ENCODE measurements at places on chromosomes 11 and 22.

GRCh38 chr22:36368359-36368983, 19.3 kb downstream of the MYH9 start:
- DNase-seq: no peak

GRCh38 chr11:71322861-71323582, 70.6 kb upstream of the SHANK2 start:
- no peak for DNase-seq

GRCh38 chr22:39593066-39593930, 22.7 kb downstream of the CACNA1I start:
- DNase-seq: no peak

DNA sequence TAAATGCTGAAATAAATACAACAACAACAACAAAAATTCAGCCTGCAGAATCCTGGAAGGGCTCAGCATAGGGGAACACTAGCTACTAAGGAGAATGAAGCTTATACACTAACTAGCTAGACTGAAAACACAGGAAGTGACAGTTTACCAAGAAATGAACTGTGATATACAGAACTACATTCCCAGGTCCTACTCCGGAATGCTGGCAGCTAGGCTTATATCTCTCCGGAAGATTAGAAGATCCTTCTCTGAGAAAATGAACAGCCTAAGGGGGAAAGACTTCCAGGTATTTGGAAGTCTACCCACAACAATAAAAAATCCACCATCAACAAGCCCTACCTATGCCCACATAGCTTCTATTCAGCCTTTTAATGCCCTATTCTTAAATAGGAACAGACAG, 31.0 kb downstream of the CCDC34 start:
- no peak for DNase-seq

- DNase-seq: no peak
These were observed 13.5 kb downstream of the SREBF2 start for GRCh38 chr22:41846268-41846987.

DNA sequence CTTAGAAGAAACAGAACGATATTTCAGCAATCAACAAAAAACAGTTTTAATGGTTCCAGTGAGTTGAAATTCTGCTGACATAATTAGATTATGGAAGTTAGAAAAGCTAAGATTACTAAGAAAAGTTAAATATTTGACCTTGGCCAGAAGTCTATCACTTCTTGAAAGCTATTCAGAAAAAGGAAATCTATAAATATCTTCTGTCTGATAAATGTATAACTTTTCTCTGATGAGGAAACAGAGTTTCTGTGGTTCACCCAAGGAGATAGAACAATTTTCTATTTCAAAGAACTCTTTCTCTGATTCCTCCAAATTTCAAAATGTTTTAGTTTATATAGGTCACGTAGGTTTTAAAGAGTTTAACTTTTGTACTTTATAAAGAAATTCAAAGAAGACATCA, 438.4 kb upstream of the CHORDC1 start:
- no peak for DNase-seq

DNA sequence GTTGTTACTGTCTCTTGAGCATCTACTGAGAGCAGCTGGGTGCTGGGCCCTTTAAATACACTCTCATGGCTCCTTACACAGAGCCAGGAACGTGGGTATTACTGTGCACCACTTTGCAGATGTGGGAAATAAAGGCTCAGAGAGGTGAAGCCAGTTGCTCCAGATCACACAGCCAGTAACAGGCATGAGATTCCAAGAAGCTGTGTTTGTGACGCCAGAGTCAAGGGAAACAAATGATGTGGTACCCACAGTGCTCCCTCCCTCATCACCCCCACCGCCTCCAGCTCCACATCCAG, 1.4 kb upstream of the PRDM11 start:
- DNase-seq: no peak

GRCh38 chr22:38866399-38867123, 5.5 kb downstream of the CBX6 start:
- no peak for DNase-seq

DNA sequence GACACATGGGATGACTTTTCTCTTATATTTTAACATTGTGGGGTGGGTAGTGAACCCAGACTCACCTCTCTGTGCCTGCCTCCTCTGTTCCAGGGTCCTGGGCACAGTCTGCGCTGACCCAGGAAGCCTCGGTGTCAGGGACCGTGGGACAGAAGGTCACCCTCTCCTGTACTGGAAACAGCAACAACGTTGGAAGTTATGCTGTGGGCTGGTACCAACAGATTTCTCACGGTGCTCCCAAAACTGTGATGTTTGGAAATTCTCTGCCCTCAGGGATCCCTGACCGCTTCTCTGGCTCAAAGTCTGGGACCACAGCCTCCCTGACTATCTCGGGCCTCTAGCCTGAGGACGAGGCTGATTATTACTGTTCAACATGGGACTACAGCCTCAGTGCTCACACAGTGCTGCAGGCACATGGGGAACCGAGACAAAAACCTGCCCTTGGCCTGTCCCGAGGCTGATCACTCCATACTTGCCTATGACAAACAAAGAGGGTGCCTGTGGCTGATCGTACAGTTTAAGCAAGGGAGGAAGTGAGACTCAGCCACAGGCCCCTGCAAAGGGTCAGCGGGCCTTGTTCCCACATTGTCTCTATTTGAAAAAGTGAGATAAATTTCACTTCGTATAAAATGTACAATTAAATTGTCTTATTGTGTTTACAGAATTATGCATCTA, 43.7 kb upstream of the TOP3B start:
- DNase-seq: no peak

- DNase-seq: no peak
These were observed 1498.7 kb downstream of the TBC1D22A start for GRCh38 chr22:48261048-48261621.

DNA sequence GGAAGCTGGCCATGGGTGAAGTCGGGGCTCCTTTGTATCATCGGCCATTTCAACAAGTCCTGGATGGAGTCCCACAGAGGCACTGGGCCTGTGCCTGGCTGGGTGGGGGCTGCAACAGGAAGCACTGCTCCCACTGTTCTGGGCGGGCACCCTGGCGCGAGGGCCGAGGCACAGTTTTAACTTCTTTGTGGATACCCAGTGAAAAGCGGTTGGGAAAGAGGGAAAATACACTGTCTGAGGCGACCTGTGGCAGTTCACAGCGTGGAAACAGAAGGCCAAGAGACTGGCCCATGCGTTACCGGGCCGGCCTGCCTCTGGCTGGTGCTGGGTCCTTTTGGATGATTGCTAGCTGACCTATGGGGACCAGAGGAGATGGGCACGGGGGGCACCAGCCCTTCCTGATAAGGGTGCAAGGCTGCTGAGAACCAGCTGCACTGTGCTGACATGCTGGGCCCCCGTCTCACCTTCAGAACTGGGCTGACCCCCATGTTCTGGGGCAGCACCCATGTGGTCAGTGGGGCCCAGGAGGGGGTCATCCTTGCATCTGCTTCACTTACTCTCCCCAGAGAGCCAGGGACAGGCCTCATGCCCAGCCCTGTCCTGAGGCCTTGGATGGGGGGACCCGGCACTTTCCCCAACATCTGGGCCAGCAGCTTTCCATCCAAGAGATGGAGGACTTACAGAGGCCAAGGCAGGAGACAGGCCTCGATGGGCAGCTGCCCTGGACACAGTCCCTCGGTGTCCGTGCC, 4.2 kb downstream of the OVOL1 start:
- DNase-seq: no peak

DNA sequence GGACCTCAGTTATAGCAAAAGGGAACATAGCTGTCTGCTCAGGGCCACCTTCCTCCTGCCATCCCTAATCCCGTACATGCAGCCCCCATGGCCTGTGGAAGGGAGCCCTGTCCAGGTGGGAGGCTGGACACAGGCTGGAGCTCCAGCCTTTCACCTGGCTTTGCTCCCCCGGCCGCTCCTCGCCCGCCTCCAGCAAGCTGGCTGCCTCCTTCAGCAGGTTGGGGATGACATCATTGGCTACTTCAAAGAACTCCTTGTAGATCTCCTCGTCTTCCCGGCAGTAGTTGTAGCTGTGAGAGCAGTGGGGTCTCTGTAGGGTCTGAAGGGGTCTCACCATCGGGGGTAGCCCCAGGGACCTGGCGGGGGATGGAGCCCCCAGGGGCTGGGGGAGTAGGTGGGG, 2.5 kb upstream of the MAP4K2 start:
- DNase-seq: no peak

- no peak for DNase-seq
These were observed 98.9 kb upstream of the TP53AIP1 start for GRCh38 chr11:129041611-129042018.
